ENCODE measurements at places on chromosomes 16 and 17.

DNA sequence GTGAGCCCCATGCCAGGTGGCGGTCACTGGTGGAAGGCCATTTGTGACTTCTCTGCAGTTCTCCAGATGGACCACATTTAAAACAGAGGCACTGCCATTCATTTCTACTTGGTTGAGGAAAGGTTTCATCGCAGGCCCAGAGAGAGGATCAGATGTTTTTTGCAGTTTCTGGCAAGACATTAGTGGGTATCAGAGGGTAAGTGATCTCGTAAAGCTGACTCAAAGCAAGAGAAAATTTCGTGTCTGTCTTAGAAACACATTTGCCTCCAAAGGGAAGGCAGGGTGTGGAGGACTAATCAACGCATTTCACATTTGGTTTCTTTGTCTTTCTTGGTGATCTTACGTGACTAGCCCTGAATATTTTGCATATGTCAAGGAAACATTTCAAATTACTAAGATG lies 81.8 kb downstream of the PRKCB start:
- DNase-seq = no peak

- no peak for DNase-seq
Observed at GRCh38 chr16:4303973-4304372, 11.9 kb upstream of the GLIS2 start.

- no peak for DNase-seq
Observed at GRCh38 chr17:72691017-72691416, 401.5 kb downstream of the SLC39A11 start.

- DNase-seq = no peak
Observed at GRCh38 chr17:66863820-66864219, 28.9 kb downstream of the CACNG5 start.

DNA sequence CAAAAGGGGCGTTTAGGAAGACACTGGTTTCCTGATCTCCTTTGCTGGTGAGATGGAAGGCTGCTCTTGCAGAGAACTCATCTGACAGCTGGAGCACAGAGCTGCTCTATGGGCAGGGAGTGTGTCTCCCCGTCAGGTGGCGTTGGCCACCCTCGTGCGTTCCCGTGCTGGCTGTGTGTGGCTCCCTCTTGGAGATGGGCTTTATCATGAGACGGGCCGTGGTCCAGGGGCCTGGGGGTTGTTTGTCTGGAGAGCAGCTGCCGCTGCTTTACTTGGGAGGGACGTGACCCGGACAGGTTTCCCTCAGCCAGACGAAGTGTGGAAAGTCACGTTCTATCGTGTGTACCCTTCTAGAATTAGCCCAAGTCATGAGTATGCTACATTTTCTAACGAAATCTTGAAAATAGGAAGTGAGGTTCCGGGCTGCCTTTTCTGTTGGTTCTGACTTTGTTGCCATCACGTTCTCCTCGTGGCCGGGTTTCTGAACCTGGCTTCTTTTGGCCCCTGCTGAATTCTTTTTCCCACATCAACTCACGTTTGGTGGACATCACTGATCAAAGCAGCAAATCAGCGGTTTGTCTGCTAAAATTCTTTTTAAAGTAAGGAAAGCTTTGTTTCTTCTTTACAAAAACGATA lies 105.6 kb upstream of the CHMP6 start:
- DNase-seq = no peak

- DNase-seq = no peak
Observed at GRCh38 chr17:80219763-80220053, 425 bp downstream of the SGSH start.

GRCh38 chr17:58693751-58694150 lies 1.3 kb downstream of the RAD51C start:
- DNase-seq = no peak

DNA sequence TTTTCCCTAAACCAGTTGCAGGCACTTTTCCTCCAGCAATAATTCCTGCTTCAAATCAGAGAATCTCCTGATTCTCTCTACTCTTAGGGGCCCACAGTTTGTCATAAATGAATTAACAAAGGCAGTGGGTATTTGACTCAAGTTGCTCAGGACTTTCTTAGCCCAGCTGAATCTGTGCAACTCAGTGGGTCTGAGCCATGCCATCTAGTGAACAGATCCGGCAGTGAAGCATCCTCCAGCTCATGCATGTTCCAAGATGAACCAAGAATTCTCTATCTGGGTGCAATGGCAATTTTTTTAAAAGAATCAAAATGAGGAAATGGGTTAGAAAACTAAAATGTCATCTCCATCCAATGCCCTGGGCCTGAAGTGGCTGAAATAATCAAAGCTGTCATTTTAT lies 575.2 kb upstream of the CDH11 start:
- DNase-seq = no peak

GRCh38 chr16:47320546-47321310 lies 140.1 kb downstream of the ITFG1 start:
- no peak for DNase-seq

DNA sequence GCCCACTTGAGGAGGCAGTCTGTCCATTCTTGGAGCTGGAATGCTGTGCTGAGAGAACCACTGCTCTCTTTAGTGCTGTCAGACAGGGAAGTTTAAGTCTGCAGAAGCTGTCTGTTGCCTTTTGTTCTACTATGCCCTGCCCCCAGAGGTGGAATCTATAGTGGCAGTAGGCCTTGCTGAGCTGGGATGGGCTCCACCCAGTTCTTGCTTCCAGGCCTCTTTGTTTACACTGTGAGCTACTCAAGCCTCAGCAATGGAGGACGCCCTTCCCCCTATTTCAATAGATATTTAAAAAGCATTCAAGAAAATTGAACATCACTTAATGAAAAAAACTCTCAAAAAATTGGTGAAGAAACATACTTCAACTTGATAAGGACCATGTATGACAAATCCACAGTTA lies 313.5 kb downstream of the PHKB start:
- no peak for DNase-seq

- no peak for DNase-seq
Observed at GRCh38 chr17:20954794-20955193, 88.0 kb downstream of the USP22 start.

All from inflammatory macrophage (primary cell).